ENCODE measurements at places on chromosomes 7 and 10. TPM values are rescaled to one million over a fixed set of nuclear protein-coding genes. Genes with fewer than 3 reads are reported as not detected.

Gene ANKRD22
- polyA plus RNA-seq, result not detected

Gene DNAH11
- polyA plus RNA-seq, result 0.16 TPM

Gene HSPA12A
- polyA plus RNA-seq, result 16.9 TPM

Gene RBM33
- 8.2 TPM for polyA plus RNA-seq

Gene ANK3
- polyA plus RNA-seq, result 0.79 TPM

Gene FZD8
- 0.12 TPM for polyA plus RNA-seq

Gene PDZD7
- 0.50 TPM for polyA plus RNA-seq

Gene PRKCQ
- polyA plus RNA-seq, result 0.05 TPM

Gene FAM25G
- polyA plus RNA-seq, result not detected

Gene EBLN1
- not detected for polyA plus RNA-seq

Gene LRMDA
- polyA plus RNA-seq, result 0.76 TPM

Gene SUN3
- not detected for polyA plus RNA-seq

Gene CFAP46
- polyA plus RNA-seq, result 0.64 TPM

Gene CLRN3
- polyA plus RNA-seq, result not detected

Gene PHYHIPL
- polyA plus RNA-seq, result 0.02 TPM

Gene DNAJC12
- polyA plus RNA-seq, result 2.3 TPM

- no peak for DNase-seq
Observed at GRCh38 chr10:79376078-79376628, 28.9 kb downstream of the PPIF start.

GRCh38 chr10:128268015-128268722, 141.9 kb upstream of the MKI67 start:
- peak; percentile 1 for DNase-seq

GRCh38 chr10:123083811-123084210, 52.0 kb upstream of the HMX3 start:
- DNase-seq, result no peak

DNA sequence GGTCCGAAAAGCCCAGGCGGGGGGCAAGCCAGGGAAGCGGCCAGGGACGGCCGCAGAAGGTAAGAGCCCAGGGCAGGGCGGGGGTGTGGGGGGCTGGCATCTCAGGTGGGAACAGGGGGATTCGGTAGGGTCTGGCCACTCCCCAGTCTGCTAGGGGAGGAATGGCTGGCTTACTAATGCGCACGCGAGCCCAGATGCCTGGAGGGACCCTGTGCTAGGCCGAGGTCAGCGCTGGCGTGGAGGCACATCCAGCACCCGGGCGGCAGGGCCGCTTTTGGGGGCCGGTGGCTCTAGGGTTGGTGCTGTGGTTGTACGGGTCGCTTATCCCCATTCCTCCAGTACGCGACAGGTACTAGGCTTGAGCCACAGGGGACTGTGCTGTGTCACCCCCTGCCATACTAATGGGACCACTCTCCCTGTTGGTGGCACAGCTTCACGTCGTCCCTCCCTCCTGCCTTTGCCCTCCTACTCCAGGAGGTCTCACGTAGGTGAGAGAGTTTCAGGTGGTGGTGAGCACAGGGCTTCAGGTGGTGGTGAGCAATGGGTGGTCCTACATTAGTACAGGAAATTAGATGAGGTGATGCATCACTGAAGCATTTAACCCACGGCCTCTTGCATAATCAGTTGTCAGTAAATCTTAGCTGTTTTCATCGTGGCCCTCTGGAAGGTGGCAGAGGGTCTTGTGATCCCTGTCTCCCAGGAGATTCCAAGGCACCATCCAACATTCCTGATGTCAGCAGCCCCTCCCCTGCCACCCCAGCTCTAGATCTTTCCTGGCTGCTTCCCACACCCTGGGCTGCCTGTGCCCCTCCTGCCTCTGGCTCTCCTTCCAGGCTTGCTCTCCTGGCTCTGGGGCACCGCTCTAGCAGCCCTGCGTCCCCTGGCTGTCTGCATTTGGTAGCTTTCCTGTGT, 971 bp downstream of the AEBP1 start:
- peak; percentile 64 for DNase-seq

- no peak for DNase-seq
Observed at GRCh38 chr10:84987039-84987438, 658.6 kb downstream of the CCSER2 start.

DNA sequence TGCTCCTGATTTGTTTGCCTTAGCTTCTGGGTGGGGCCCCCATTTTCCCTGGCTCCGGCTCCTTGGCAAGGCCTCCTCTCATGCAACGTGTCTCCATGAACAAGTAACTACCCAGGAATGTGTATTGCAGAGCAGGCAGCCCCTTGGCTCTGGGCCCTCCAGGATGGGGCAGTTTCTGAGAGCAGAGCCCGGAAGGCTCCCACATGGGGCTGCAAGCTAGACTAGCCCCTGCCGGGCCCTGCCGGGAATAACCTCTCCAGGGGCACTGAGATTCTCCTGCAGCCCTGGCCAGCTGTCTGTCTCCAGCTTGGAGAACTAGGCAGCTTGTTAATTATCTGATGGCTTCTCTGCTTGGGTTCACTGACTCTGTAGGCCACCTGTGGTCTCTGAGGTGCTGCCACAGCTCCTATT, 184.0 kb upstream of the INHBA start:
- DNase-seq, result peak; percentile 99

DNA sequence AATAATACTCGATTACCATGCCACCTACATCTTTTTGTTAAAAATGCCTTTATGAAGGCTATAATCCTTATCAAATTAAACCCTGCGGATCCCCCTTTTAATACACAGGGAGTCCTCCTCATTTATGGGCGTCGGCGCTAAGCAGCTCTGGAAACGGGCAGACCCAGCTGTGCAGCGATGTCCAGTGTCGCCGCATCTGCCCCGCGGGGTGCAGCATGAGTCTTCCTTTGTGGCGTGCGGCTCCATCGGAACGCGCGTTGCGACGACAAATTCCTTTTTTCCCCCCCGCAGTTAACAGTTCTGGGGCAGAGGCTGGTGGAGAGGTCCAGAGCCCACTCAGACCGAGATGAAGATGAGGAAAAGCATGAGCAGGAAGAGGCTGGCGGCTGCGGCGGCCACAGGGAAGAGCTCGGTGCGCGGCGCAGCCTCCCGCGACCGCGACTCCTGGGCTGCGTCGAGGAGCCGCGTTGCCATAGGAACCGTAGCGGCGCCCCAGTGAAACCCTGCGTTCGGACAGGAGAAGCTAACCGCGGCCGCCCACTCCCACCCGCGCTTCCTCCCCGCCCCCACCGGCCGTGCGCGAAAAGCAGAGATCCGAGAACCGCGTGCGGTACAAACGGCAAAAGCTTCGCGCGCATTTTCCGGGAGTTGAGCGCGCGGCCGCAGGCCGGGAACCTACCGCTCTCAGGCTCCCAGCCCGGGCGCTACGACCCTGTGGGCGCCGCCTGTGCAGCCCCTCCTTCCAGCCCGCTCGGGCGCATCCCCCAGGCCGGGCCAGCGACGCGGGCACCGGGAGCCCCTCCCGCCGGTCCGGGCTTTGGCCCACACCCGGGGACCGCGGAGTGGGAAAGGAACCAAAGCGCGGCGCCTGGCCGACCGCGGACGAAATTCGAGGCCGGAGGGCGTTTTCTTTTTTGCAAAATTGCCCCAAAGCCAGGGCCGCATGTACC, 130.6 kb downstream of the SPAG6 start:
- DNase-seq, result no peak

- peak; percentile 99 for DNase-seq
Observed at GRCh38 chr7:28163949-28164348, 16.6 kb downstream of the JAZF1 start.

DNA sequence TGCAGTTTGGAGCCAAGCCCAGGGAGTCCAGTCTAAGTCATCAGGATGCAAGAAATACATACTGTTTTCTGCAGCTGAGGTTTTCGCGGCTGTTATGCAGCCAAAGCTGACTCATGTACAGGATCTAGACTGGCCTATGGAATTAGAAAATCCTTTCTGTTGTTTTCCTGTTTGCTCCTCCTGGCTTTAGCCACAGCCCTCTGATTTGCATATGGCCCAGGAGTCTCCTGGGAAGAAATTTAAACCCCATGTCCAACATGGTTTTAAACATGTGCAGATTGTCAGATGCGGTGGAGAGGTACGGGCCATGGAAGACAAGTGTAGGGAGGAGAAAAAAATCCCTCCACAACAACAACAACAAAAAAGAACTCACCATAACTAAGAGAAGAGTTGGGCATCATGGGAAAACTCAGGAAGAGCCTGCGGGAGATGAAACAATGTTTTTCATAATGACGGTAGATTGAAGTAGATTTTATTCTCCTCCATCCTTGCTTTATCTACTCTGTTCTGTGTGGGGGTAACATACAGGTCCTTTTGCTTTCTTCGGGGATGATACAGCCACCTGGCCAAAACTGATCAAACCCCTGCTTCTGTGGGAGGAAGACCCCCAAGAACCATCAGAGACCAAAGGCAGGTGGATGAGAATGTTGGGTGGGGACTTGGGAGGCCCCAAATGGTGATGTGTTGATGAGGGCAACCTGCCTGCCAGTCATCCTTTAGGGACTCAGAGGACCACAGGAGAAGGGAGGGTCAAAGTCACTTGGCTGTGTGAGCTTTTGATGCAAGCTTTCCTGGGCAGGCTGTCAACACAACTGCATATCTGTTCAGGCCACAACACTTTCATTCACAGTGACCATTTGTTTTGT, 29.8 kb upstream of the GNA12 start:
- DNase-seq, result peak; percentile 93

- DNase-seq, result peak; percentile 65
Observed at GRCh38 chr7:30285536-30286284, 1.3 kb downstream of the ZNRF2 start.

DNA sequence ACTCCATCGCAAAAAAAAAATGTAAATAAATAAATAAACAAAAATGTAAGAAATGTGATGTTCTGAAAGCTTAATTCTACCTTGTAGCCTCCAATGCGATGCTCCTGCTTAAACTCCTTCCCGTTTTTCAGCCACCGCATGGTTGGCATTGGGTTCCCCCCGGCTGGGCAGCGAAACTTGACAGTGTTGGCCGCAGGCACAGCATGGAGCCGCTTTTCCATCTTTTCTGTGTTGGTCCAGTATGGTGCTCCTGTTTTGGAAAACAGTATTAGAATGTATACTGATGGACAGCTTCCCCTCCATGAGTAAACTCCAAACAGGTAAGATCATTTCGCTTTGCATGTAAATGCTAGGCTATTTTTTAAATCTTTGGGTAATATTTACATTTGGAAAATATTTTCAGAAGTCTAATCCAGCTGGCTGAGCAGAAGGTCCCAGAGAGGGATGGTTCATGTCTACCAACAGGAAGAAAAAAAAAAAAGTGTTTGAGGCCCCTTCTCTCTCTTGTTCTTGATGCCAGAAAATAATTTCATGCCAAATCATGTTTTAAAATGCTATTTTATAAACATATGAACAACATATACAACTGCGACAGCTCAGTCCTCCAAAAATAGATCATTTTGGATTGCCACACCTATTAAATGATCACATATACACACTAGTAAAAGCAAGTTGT, 46.9 kb downstream of the FGFR2 start:
- DNase-seq, result no peak

DNA sequence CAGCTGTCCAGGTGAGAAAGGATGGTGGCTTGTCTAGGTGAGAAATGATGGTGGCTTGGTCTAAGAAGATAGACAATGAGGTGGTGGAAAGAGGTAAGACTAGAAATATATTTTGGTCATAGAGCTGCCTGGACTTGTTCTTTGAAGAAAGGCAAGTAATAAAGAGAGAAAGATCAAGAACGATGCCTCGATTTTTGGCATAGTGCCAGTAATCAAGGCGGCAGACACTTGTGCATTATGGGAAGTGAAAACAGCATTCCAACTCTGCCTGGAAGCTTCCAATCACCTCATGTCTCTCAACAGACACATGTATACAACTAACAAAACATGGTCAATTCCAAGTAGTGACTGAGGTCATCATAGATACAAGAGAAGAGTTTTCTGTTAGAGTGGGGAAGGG, 423.8 kb upstream of the NRP1 start:
- no peak for DNase-seq

- peak; percentile 49 for DNase-seq
Observed at GRCh38 chr7:143345428-143345900, 17.0 kb downstream of the FAM131B start.

DNA sequence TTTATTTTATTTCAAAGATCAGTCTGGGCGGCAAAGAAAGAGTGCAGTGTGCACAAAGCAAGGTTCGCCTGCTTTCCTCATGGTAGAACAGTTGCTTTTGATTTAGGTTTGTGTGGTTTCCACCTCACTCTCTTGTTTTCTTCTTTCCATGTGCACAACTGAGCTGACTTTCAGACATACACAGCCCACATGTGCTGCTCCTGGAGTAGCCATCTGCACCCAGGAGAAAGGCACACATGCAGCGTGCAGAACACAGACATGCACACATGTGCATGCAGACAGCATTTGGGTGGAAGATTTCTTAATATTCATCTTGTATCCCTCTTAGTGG, 302.1 kb downstream of the FZD1 start:
- no peak for DNase-seq

GRCh38 chr10:21530641-21531040, 3.4 kb upstream of the MLLT10 start:
- DNase-seq, result no peak

DNA sequence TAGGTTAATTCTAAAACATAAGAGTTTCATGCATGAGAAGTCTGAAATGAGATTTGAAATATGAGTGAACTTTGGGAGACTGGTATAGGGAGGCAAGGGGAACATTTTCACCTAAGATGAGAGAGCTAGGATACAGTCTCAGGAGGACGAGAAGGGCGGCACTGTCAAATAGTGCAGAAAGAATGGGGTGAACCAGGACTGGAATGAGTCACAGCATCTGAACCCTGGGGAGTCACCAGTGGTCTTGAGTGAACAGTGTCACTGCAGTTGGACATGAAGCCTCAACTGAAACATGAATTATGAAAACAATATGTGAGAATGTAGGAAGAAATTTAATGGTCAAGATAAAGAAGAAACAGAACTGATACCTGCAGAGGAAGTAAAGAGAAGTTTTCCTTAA, 33.8 kb downstream of the GNG11 start:
- no peak for DNase-seq

DNA sequence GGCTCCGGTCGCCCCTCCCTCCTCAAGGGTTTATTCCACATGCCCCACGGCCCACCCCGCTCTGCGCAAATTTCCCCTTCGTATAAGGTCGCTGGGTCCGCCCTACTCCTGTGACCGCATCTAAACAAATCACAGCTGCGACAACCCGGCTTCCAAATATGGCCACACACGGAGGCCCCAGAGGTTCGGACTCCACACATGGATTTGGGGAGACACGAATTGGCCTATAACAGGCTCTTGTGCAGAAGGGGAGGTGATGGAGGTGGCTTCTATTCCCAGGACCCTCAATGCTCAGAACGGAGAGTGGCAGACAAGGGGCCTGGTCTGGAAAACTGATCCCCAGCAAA, 90.1 kb downstream of the FOXL3 start:
- no peak for DNase-seq

DNA sequence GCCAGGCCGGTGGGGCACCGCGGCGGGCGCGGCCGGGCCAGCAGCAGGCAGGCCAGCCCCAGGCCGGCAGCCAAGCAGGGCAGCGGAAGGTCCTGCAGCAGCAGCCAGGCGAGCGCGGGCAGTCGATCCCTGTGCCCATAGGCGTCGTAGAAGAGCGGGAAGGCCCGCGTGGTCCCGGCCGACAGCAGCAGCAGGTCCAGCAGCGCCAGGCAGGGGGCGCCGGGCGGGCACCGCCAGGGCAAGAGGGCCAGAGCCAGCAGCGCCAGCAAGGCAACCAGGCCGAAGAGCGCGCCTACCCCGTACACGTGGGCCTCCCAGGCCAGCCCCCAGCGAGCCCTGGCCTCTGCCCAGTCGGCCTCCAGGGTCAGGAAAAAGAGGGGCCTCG, 8.4 kb upstream of the RBM28 start:
- peak; percentile 26 for DNase-seq

- DNase-seq, result no peak
Observed at GRCh38 chr7:68800316-68800715, 798.0 kb upstream of the AUTS2 start.

Measured in fibroblast of lung (primary cell).